ENCODE measurements at places on chromosomes 12 and 14.
A peak's percentile ranks its signal among the peaks of the same experiment; 100 is the strongest.

DNA sequence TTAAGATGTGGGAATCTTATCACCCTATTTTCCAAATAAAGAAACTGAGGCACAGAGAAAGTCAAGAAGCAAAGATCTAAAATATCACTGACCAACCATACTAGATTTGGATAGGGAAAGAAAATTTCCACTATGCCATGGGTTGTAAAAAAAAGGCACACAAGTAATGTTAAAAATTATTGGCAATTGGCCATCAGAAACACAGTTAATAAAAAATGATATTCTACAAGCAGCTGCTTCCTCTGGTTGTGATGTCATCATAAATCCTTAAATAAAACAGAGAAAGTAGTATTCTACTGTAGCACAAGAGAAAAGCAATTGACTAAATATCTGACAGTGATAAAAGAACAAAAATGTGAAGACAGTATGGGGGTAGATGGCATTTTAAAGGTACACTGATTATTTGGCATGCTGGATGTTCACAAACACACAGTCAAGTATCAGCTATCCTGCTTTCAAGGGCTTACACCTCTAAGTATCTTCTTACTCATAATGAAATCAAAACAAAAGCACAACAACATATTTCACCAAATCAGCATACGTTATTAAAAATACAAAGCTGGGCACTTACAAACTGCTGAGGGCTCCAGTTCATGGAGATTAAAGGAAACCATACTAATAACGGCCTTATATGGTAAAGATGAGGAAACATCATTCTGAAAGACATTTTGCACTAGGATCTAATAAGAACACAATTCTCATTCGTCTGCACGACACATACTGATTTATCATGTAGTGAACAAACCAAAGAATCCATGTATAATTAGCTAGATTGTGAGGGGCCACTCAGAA lies 45.7 kb downstream of the CORO1C start:
- no peak for DNase-seq

DNA sequence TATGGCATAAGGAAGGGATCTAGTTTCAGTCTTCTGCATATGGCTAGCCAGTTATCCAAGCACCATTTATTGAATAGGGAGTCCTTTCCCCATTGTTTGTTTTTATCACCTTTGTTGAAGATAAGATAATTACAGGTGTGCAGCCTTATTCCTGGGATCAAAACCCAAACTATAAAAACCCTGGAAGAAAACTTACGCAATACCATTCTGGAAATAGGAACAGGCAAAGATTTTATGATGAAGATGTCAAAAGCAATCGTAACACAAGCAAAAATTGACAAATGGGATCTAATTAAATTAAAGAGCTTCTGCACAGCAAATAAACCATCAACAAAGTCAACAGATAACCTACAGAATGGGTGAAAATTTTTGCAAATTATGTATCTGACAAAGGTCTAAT lies 128.5 kb upstream of the DCN start:
- DNase-seq: no peak

DNA sequence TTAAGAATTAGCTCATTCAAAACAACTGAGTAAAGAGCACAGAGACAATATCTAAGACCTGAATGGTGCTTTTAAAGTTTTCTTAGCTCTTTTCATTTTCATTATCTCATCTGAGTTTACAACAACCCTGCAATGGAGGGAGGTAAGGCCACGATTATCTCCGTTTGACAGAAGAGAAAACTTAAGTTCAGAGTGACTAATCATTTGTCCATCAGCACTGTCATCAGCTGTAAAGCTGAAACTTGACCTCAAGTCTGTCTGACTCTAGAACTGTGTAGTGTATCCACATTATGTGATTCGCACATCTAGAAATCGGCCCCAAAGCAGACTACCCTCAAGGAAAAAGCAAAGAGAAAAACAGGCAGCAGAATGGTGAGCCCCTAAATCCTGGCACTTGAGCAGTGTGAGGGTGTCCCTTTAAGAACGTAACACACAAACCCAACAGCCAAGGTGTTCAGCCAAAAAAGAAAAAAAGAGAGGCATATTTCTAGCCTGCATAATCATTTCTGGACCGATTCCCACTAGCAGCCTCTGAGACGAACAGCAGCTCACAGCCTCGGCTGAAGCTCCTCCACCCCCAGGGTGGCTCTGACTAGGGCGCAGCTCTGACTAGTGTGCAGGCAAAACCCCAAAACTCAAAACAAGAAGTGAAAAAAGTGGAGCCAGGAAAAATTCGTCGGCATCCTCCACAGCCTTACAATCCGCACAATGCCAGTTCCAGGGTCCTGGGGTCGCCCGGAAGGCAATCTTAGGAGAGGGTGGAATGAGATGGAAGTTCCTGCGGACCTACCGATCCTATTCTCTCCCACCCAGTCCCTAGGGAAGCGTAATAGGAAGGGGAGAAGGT lies 1.6 kb downstream of the STXBP6 start:
- DNase-seq: peak; percentile 75

- no peak for DNase-seq
Measured at GRCh38 chr14:76500480-76500879, 124.5 kb downstream of the ESRRB start.
